ENCODE measurements at places on chromosomes 6 and 20. TPM values are rescaled to one million over a fixed set of nuclear protein-coding genes. Genes with fewer than 3 reads are reported as not detected.

Gene C6orf58
- polyA plus RNA-seq, result not detected

Gene SGK2
- polyA plus RNA-seq, result 0.21 TPM

Gene TMEM200A
- polyA plus RNA-seq, result 6.2 TPM

Gene SNX21
- 15.8 TPM for polyA plus RNA-seq

Gene GPR6
- polyA plus RNA-seq, result 0.31 TPM

Gene MRPL18
- 45.0 TPM for polyA plus RNA-seq

Gene CENPQ
- 9.4 TPM for polyA plus RNA-seq

Gene SNPH
- 0.98 TPM for polyA plus RNA-seq

Gene NKX2-2
- polyA plus RNA-seq, result not detected

Gene CTCFL
- 0.30 TPM for polyA plus RNA-seq

Gene RSPH4A
- polyA plus RNA-seq, result 0.38 TPM

Gene SYCP2L
- polyA plus RNA-seq, result 1.3 TPM

Gene ECT2L
- not detected for polyA plus RNA-seq

Gene SLC17A4
- polyA plus RNA-seq, result not detected

Gene ADNP
- 21.1 TPM for polyA plus RNA-seq

Gene ZSCAN31
- polyA plus RNA-seq, result 1.2 TPM

Gene HLA-DRA
- 6.2 TPM for polyA plus RNA-seq

Gene SLC25A27
- polyA plus RNA-seq, result 4.9 TPM

Gene ATF6B
- 42.2 TPM for polyA plus RNA-seq

Gene OPN5
- not detected for polyA plus RNA-seq
